ENCODE measurements at places on chromosomes 4 and X.

- DNase-seq: no peak
Measured at GRCh38 chr4:87505862-87506261, 23.3 kb downstream of the SPARCL1 start.

GRCh38 chr4:4859799-4860599 lies 534 bp downstream of the MSX1 start:
- DNase-seq: no peak

GRCh38 chrX:109672239-109672638 lies 47.3 kb upstream of the KCNE5 start:
- DNase-seq: no peak

DNA sequence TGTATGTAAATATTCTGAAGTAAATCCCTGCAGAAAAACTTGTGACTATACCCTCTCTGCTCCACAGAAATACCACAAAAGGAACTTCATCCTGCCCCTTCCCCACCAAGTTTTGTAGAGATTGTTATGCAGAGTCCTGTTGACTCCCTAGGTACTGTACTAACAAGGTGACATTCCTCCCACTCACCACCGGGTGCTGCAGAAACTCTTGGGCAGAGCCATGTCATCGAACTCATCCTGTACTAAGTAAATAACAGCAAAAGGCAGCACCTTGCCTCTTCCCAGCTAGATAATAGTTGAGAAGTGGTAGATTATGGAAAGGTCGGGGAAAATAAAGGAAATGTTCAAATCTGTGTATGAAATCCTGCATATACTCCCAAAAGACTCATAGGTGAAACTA lies 233.3 kb downstream of the STPG2 start:
- no peak for DNase-seq

DNA sequence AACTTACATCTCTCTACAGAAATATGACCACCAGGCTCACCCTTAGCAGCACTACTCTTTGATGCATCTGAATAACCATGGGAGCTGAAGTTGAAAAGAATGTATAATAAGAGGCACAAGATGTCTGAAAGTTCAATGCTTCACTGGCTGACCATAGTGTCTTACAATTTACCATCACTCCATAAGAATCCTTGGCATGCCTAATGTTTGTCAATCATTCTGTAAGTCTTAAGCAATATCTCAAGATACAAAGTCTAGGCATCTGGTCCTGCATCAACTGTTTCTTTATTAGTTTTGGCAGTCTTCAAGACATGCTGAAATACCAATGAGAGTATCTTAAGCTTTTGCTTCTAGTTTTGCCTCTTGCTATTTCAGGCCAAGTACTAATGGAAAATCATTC lies 755.5 kb downstream of the STIM2 start:
- DNase-seq: no peak
